ENCODE measurements at places on chromosomes 5 and 9. TPM values are rescaled to one million over a fixed set of nuclear protein-coding genes. Genes with fewer than 3 reads are reported as not detected.
A peak's percentile ranks its signal among the peaks of the same experiment; 100 is the strongest.

Gene FGFR4
- total RNA-seq = 0.93 TPM

Gene ARL14EPL
- not detected for total RNA-seq

Gene RNF130
- 45.9 TPM for total RNA-seq

Gene GABRA6
- total RNA-seq = not detected

Gene RNF145
- 18.0 TPM for total RNA-seq

Gene BNC2
- total RNA-seq = 3.5 TPM

- DNase-seq = no peak
- no peak overlapping the region for H3K27ac ChIP-seq
- H3K4me1 ChIP-seq = peaks cover 19% of the 10 kb centered on the region
- H3K4me3 ChIP-seq = no peak overlapping the region
- H3K36me3 ChIP-seq = no peaks in the 10 kb centered on the region
Observed at GRCh38 chr5:149126906-149127305, 14.4 kb upstream of the ABLIM3 start.

GRCh38 chr5:151067632-151068432 lies 13.0 kb downstream of the TNIP1 start:
- no peaks in the 10 kb centered on the region for H3K27me3 ChIP-seq
- DNase-seq = no peak
- H3K27ac ChIP-seq = peak overlapping the region; percentile 82
- no peak overlapping the region for H3K4me3 ChIP-seq
- H3K36me3 ChIP-seq = peaks cover under 1% of the 10 kb centered on the region

GRCh38 chr9:98450496-98450895 lies 195.0 kb upstream of the TBC1D2 start:
- H3K36me3 ChIP-seq = no peaks in the 10 kb centered on the region
- peaks cover 23% of the 10 kb centered on the region for H3K27me3 ChIP-seq
- no peak for DNase-seq
- no peaks in the 10 kb centered on the region for H3K4me1 ChIP-seq

- H3K27ac ChIP-seq = peak overlapping the region; percentile 94
- peaks cover 63% of the 10 kb centered on the region for H3K4me1 ChIP-seq
- no peak for DNase-seq
- H3K36me3 ChIP-seq = no peaks in the 10 kb centered on the region
Observed at GRCh38 chr9:98861781-98862504, 54.5 kb downstream of the GALNT12 start.

GRCh38 chr5:107982703-107983425 lies 312.1 kb upstream of the EFNA5 start:
- no peaks in the 10 kb centered on the region for H3K27me3 ChIP-seq
- no peak overlapping the region for H3K27ac ChIP-seq
- H3K4me3 ChIP-seq = no peak overlapping the region
- H3K4me1 ChIP-seq = peaks cover 16% of the 10 kb centered on the region
- H3K36me3 ChIP-seq = no peaks in the 10 kb centered on the region

- H3K27ac ChIP-seq = no peak overlapping the region
- DNase-seq = no peak
- no peaks in the 10 kb centered on the region for H3K4me1 ChIP-seq
- no peak overlapping the region for H3K4me3 ChIP-seq
Observed at GRCh38 chr5:14560091-14560595, 21.4 kb upstream of the OTULINL start.

DNA sequence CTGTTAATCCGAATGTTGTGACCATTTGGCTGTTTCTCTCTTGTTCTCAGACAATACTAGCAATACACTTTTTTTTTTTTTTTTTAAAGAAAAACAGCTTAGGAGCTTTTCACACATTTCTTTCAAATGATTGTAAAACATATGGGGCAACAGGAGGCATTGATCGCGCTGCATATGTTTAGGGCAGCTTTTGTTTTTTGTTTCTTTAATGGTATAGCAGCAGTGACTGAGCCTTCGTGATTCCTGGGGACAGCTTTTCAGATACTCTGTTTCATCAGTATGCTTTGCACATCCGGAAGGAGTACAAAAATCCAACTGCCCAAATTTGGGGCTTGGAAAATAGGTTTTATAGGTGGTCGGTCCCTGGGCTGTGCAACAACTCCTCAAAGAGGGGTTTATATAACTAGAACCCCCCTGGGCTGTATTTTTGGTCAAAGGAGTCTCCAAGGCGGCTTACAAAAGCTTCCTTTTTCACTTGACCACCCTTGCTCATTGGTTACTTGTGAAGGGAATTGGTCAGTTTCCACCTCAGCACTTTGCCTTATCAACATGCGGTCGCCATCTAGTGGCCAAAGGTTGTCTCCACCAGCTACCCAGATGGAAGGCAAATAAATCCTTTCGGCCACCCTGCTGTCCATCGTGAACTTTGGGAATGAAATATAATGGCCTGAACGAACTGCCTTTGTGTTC lies 91.8 kb downstream of the PDE6A start:
- H3K36me3 ChIP-seq = peaks cover 41% of the 10 kb centered on the region
- no peak overlapping the region for H3K4me3 ChIP-seq
- peaks cover 25% of the 10 kb centered on the region for H3K4me1 ChIP-seq
- DNase-seq = peak; percentile 63
- H3K27ac ChIP-seq = peak overlapping the region; percentile 44

- no peak overlapping the region for H3K4me3 ChIP-seq
- H3K4me1 ChIP-seq = no peaks in the 10 kb centered on the region
- H3K27me3 ChIP-seq = no peaks in the 10 kb centered on the region
- no peak overlapping the region for H3K27ac ChIP-seq
- no peaks in the 10 kb centered on the region for H3K36me3 ChIP-seq
Observed at GRCh38 chr5:109649318-109649717, 40.4 kb upstream of the MAN2A1 start.

DNA sequence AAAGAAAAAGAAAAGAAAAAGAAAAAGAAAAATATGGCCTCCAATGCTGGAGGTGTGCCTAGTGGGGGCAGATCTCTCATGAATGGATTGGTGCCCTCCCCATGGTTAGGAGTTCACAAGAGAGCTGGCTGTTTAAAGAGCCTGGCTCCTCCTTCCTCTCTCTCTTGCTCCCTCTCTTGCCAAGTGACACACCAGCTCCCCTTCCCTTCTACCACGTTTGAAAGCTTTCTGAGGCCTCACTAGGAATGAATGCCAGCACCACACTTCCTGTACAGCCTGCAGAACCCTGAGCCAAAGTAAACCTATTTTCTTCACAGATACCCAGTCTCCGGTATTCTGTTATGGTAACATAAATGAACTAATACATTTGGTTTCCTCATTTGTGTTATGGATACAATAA lies 14.4 kb upstream of the GALNT10 start:
- no peak for DNase-seq
- H3K4me1 ChIP-seq = no peaks in the 10 kb centered on the region
- no peaks in the 10 kb centered on the region for H3K36me3 ChIP-seq
- H3K4me3 ChIP-seq = no peak overlapping the region
- no peak overlapping the region for H3K27ac ChIP-seq

DNA sequence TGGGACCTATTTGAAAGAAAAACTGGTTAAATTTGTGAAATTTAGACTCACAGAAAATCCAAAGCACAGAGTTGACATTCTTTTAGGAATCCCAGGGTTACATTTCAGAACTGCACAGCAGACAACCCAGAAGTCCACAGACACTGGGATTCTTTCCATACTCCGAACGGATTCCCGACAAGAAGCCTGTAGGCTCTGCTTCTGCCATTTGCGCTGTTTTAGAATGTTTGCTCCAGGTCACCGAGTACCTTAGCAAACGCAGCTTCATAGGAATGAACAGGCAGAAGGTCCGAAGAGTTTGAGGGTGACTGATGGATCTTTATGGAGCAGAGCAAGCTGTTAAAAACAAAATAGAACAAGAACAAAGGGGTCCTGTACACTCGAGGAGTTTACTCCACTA lies 84.5 kb upstream of the NFIB start:
- H3K27me3 ChIP-seq = no peaks in the 10 kb centered on the region
- H3K4me1 ChIP-seq = peaks cover 35% of the 10 kb centered on the region
- H3K36me3 ChIP-seq = no peaks in the 10 kb centered on the region
- no peak overlapping the region for H3K27ac ChIP-seq
- no peak overlapping the region for H3K4me3 ChIP-seq
- DNase-seq = no peak

- H3K27ac ChIP-seq = no peak overlapping the region
- DNase-seq = no peak
- no peak overlapping the region for H3K4me3 ChIP-seq
- no peaks in the 10 kb centered on the region for H3K4me1 ChIP-seq
- H3K27me3 ChIP-seq = no peaks in the 10 kb centered on the region
Observed at GRCh38 chr9:132274861-132275260, 79.9 kb downstream of the SETX start.

DNA sequence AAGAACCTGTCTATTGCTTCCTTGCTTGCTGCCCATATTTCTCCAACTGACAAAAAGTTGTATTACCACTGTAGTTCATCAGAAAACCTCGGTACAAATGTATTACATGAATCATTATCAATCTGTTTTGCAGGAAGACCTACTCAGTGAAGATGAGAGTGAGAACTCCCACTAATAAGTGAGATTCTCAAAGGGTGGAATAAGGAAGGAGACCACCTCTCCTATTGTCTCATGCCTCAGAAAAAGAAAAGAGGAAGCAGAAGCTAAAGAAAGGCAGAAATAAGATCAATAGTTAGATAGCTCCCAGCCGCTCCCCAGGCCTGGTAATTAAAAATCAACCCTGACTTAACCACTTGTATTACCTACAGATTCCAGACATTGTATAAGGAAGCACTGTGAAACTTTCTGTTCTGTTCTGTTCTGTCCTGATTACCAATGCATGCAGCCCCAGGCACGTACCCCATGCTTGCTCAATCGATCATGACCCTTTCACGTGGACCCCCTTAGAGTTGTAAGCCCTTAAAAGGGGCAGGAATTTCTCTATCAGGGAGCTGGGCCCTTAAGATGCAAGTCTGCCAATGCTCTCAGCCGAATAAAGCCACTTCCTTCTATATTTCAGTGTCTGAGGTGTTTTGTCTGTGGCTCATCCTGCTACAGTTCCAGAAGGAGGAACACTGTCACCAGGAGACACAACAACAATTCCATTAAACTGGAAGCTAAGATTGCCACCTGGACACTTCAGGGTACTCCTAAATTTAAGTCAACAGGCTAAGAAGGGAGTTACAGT lies 152.5 kb upstream of the COX7C start:
- H3K4me1 ChIP-seq = peaks cover 3% of the 10 kb centered on the region
- no peak overlapping the region for H3K27ac ChIP-seq
- no peaks in the 10 kb centered on the region for H3K36me3 ChIP-seq

DNA sequence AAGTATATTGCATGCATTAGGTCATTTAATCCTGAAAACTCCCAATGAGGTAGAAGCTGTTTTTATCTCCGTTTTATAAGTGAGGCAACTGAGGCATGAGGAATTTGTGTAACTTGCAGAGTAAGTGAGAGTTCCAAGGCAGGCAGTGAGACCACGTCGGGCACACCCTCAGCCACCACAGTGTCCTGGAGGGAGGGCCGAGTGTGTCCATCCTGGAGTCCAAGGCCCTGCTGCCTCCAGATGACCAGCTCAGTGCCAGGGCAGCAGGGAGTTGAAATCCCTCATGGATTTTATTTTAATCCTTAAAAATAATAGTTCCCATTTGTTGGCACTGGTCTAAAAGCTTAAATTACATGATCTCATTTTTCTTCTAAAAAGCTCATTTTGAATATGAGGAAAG lies 104.6 kb upstream of the SMIM23 start:
- H3K4me1 ChIP-seq = no peaks in the 10 kb centered on the region
- no peak overlapping the region for H3K4me3 ChIP-seq
- no peak for DNase-seq
- no peaks in the 10 kb centered on the region for H3K36me3 ChIP-seq

- no peak overlapping the region for H3K4me3 ChIP-seq
- peak overlapping the region; percentile 77 for H3K27ac ChIP-seq
- DNase-seq = no peak
- peaks cover 52% of the 10 kb centered on the region for H3K4me1 ChIP-seq
- peaks cover 13% of the 10 kb centered on the region for H3K36me3 ChIP-seq
Observed at GRCh38 chr5:158727136-158727535, 372.6 kb downstream of the EBF1 start.

DNA sequence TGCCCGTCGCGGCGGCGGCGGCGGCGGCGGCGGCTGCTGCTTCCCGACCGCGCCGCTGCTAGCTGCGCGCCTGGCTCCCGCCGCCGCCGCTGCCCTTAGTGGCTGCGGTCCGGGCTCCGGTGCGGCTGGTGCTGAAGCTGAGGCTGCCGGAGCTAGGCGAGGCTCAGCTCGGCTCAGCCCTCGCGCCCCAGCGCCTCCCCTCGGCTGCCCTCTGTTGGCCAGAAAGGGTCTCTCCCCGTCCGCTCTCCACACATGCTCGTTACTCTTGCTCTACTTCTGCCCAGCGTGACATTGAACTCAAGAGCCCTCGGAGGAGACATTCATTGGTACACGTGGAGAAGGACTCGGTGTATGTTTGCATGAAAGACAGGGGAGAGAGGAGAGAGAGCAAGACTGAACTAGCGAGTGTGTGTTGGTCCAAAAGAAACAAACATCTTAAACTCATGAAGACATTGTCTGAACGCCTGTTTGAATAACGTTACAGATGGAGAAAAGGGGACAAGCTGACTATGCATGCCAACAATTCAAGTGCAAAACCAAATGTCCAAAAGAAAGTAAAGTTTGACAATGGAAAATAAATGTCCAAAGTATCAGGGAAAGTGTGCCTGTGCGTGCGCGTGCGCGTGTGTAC lies at the start of gene HCN1:
Gene HCN1 (minus strand): TSS at position 175 of the 631 bp plus-strand sequence.
- H3K4me1 ChIP-seq = peaks cover 12% of the 10 kb centered on the region
- H3K36me3 ChIP-seq = no peaks in the 10 kb centered on the region
- no peak within 1 kb of the TSS for H3K27ac ChIP-seq
- H3K4me3 ChIP-seq = peak within 1 kb of the TSS; percentile 58

DNA sequence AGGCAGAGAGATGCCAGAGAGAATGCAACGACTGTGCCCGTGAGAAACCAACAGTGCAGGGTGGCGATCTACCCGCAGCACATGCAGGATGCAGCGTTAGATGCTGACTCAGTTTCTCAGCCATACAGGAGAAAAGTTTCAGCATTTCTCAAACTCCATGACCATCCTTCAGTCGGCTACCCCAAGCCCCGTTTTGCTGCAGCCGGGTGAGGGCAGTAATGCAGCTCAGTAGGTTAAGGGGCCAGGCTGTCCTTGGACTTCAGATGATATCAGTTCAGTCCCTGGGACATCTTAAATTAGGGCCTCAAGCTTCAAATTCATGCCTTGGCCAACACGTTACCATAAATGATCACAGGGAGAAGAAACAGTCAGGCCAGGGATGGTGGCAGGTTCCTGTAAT lies 125.5 kb downstream of the PALM2AKAP2 start:
- H3K27me3 ChIP-seq = no peaks in the 10 kb centered on the region
- no peaks in the 10 kb centered on the region for H3K36me3 ChIP-seq
- DNase-seq = no peak
- no peak overlapping the region for H3K4me3 ChIP-seq
- H3K4me1 ChIP-seq = peaks cover 90% of the 10 kb centered on the region

DNA sequence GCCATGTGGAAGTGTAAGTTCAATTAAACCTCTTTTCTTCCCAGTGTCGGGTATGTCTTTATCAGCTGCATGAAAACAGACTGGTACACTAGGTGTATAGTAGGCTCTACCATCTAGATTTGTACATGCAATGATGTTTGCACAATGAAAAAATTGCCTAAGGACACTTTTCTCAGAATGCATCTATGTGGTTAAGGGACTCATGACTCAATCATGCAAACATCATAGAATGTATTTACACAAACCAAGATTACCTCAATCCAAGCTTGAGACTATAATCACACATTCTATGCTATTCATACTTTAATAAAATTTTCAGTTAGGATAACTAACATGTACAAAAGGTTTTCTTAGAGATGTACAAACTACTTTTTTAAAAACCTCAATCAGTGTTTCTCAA lies 1164.5 kb downstream of the CDH12 start:
- no peaks in the 10 kb centered on the region for H3K36me3 ChIP-seq
- DNase-seq = no peak
- H3K27ac ChIP-seq = no peak overlapping the region
- H3K27me3 ChIP-seq = no peaks in the 10 kb centered on the region

GRCh38 chr9:127550751-127551150 lies 61.3 kb upstream of the STXBP1 start:
- no peak for DNase-seq
- no peaks in the 10 kb centered on the region for H3K27me3 ChIP-seq
- H3K4me1 ChIP-seq = peaks cover 80% of the 10 kb centered on the region
- no peak overlapping the region for H3K4me3 ChIP-seq

Measured in left ventricle myocardium inferior (tissue), 1 donor.